ENCODE measurements at places on chromosomes 11 and 22. TPM values are rescaled to one million over a fixed set of nuclear protein-coding genes. Genes with fewer than 3 reads are reported as not detected.

The PNPLA3 gene
- total RNA-seq = 0.66 TPM

The SMIM38 gene
- 8.9 TPM for total RNA-seq

The TSPAN32 gene
- 5.9 TPM for total RNA-seq

The TBX10 gene
- not detected for total RNA-seq

The CRYBB2 gene
- not detected for total RNA-seq

The OR5T1 gene
- not detected for total RNA-seq

The TSGA10IP gene
- total RNA-seq = not detected

The ADAMTS15 gene
- 5.3 TPM for total RNA-seq

The FGF3 gene
- total RNA-seq = not detected

The OR2D2 gene
- not detected for total RNA-seq

The MRPL21 gene
- total RNA-seq = 45.7 TPM

The MS4A6A gene
- 24.9 TPM for total RNA-seq

The MMP26 gene
- total RNA-seq = not detected

The TNRC6B gene
- total RNA-seq = 25.2 TPM

All from body of pancreas (tissue), 4 donors.